Stimulated activated CD8-positive, alpha-beta memory T cell treated with anti-CD3 and anti-CD28 coated beads, Interleukin-15, amount 100 ng/mL, for 48 hours (primary cell): ENCODE measurements at places on chromosomes 4 and X.

GRCh38 chr4:106986486-106986885 is 49.6 kb downstream of the DKK2 start:
- no peak for DNase-seq

DNA sequence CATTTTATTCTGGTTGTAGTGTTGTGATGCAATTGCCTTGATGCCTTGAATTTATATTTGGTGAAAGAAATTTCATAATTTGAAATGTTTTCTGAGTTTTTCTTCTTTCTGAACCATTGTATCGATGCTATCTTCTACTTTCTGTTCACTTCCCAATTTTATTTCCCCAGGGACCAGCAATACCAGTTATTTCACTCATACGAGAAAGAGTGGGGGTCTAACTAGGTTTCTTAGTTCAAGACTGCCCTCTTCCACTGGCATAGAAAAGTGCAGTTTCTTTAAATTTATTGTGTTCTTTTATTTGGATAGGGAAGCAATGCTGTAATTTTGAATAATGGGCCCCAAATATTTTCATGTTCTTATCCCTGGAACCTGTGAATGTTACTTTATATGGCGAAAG is 544.0 kb upstream of the ADGRL3 start:
- DNase-seq, result no peak

DNA sequence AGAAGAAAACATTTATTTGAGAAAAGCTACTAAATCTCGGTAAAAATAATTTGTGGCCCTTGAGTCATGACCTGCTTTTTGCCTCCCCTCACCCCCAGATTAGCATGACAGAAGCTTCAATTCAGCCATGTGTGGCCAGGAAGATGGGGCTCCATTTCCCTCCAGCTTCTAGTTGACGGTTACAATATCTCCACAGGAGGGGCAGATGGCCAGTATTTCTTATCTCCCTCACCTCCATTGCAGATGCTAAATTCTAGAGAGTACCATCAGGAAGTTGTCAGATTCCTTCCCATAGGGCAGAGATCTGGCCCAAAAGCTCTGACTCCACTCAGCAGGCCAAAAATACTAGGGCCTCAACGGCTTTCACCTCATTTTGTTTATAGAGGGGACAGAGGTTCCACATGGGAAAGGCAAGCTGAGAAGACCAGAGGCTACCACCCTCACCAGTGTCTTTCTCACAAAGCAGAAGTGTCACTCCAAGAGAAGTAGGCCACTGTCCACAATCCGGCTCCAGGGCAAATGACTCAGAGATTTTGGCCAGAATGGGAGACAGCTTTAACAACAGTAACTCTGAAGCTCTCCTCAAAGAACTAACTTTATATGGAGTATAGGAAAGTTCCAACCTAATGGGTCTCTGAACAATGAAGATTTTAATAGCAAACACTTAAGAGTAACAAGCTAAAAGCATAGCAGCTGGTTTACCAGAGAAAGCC is 108.3 kb downstream of the TBC1D19 start:
- no peak for DNase-seq

- no peak for DNase-seq
Observed at GRCh38 chrX:30887288-30887687, 1.8 kb downstream of the TAB3 start.

DNA sequence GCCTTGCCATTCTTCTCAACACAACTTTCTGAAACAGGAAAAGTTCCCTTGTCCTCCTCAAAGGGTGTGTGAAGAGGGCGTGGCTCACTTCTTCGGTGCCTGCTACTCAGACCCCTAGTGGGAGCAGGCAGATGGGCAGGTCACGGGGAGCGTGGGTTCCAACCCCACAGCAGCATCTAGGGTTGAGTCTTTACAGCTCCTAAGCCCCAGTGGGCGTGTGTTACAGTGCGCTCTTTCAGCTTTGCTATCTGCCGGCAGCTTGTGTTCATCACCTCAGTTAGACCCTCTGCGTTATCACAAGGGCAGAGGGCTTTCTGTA is 57.5 kb upstream of the KLF3 start:
- no peak for DNase-seq

DNA sequence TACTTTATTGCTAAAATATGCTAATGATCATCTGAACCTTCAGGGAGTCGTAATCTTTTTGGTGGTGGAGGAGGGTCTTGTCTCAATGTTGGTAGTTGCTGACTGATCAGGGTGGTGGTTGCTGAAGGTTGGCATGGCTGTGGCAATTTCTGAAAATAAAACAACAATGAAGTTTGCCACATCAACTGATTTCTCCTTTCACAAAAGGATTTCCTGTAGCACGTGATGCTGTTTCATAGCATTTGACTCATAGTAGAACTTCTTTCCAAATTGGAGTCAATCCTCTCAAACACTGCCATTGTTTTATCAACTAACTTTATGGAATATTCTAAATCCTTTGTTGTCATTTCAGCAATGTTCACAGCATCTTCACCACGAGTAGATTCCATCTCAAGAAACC is 19.3 kb downstream of the DDIT4L start:
- no peak for DNase-seq

GRCh38 chr4:94959307-94959706 is 201.6 kb downstream of the BMPR1B start:
- DNase-seq, result no peak

GRCh38 chrX:361231-362145 is 25.2 kb downstream of the PPP2R3B start:
- no peak for DNase-seq

DNA sequence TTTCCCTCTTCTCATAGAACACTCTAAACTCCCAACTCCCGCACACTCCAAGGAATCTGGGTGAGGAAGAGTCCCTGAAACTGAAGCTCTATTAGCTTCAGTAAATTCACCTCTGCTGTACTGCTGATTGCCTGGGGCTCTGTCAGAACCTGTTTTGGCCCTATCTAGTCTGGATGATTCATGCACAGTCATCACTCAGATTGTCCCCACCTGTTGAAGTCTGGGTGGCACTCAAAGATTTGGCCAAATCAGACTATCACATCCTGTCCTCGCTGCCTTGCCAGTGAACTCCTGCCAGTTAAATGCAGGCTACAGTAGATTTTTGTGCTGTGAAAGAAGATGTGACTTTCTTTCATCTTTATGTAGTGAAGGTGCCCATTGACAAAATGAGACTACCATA is 63.5 kb upstream of the EMCN start:
- DNase-seq, result no peak

GRCh38 chrX:111543212-111543741 is 31.8 kb downstream of the SERTM2 start:
- no peak for DNase-seq
